ENCODE measurements at places on chromosomes 1 and 21.

GRCh38 chr21:31184459-31184858 lies 146.2 kb upstream of the KRTAP19-8 start:
- peak; percentile 21 for DNase-seq

- DNase-seq: no peak
Observed at GRCh38 chr1:61797045-61797755, 54.9 kb downstream of the PATJ start.

GRCh38 chr1:19368964-19369363 lies 56.8 kb downstream of the SLC66A1 start:
- DNase-seq: no peak

- DNase-seq: no peak
Observed at GRCh38 chr1:228333739-228334115, 72.9 kb downstream of the TRIM11 start.

DNA sequence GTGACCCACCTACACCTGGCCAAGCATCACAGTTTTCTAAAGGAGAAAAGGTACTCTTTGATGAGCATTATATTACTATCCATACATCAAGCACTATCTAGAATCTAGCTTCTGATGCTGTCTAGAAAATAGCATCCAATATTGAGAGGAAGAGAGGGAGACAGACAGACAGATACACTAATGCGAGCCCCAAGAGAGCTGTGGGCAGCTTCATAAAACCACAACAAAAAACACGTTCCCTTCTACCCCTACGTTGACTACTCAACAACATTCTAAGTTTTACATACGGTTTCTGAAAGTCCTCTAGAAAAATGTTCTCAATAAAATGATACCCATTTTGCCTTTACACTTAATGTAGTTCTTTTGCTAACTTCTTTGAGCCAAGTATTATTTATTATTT lies 221.8 kb downstream of the SLC45A1 start:
- no peak for DNase-seq

- DNase-seq: peak; percentile 62
Observed at GRCh38 chr1:203447151-203447550, 28.5 kb upstream of the PRELP start.

- DNase-seq: no peak
Observed at GRCh38 chr1:186768906-186769305, 59.8 kb upstream of the PLA2G4A start.

- DNase-seq: no peak
Observed at GRCh38 chr1:158121604-158122254, 59.0 kb upstream of the CD1D start.

GRCh38 chr1:231581859-231582258 lies 44.7 kb upstream of the DISC1 start:
- no peak for DNase-seq

GRCh38 chr1:14440731-14441130 lies 157.8 kb upstream of the KAZN start:
- DNase-seq: no peak

DNA sequence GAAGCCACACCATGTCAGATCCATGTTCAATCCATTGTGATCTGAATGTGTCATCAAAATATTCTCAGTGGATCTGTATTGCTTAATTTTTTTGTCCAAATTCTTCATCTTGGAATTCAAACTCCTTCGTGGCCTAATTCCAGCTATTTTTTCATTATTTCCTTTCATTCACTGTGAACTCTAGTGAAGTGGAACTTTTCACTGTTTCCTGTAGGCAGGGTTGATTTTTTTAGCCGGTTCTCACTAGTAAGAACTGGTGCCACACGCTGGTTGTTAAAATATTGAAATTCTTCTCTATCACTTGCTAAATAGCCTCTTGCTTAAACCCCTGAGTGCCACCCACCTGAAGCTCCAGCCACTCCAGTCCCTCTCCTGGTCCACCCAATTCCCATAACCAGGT lies 7.6 kb upstream of the S100A11 start:
- DNase-seq: no peak

- no peak for DNase-seq
Observed at GRCh38 chr1:162908236-162908635, 47.3 kb upstream of the CCDC190 start.

GRCh38 chr1:183262628-183263200 lies 76.7 kb downstream of the LAMC2 start:
- DNase-seq: no peak

DNA sequence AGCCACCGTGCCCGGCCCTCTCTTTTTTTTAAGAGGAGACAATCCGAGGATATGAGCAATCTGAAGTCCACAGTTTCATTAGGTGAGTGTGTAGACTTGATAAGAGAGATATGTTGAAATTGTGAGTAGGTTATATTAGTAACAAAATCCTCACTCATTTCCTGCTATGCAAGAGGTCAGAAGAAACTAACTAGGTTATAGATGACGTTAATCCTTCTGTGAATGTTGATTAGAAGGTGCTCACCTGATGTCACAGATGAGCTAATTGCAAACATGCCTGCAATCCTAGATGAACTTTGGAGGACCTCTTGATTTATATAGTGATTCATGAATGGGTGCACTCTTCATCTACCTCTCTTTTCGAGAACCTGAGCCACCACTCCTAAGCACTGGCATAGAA lies 29.3 kb downstream of the NTMT2 start:
- no peak for DNase-seq

- DNase-seq: no peak
Observed at GRCh38 chr1:53126495-53126894, 15.9 kb downstream of the SLC1A7 start.

- DNase-seq: no peak
Observed at GRCh38 chr1:34002810-34003209, 138.9 kb downstream of the HMGB4 start.

- no peak for DNase-seq
Observed at GRCh38 chr1:169523904-169524303, 38.2 kb upstream of the SLC19A2 start.

GRCh38 chr1:200861937-200862647 lies 10.7 kb upstream of the GPR25 start:
- peak; percentile 21 for DNase-seq

DNA sequence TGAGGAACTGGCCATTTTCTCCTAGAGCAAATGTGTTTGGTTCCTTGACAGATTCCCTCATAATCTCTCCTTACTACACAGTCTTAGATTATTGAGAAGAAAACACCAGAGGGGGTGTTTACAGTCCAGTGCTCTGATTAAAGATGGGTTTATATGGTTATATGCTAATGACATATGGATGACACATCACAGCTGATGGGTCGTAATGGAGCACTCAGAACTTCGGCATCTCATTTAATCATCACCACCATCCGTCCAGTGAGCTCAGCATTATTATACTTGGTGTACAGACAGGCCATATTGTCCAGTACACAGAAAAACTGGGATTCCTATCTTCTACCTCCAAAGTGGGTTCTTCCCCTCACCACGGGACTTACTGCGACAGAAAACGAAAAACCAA lies 22.3 kb upstream of the NR5A2 start:
- DNase-seq: no peak

GRCh38 chr1:206890125-206891060 lies 6.8 kb upstream of the IL24 start:
- peak; percentile 58 for DNase-seq

DNA sequence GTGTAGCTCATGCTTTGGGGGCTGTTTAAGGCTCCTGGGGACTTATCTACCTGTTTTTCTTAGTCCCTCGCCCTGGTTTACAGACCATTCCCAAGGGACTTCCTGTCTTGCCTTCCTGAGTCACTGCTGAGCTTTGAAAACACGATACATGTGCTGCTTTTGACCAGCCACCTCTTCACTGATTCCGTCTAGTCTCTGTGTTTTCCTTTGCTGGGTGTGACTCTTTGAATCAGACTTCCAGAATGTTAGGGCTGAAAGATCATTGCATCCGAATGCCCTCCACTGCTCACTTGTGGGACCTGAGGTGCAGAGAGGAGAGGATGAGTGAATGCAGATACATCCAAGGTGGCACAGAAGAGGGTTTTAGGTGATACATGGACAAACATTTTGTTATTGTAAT lies 35.4 kb upstream of the CITED4 start:
- no peak for DNase-seq

- DNase-seq: no peak
Observed at GRCh38 chr21:18608226-18608625, 204.6 kb upstream of the TMPRSS15 start.

Data from inflammatory macrophage treated with lipopolysaccharide for 1 hour (primary cell).